ENCODE measurements at places on chromosomes 7 and 10.

DNA sequence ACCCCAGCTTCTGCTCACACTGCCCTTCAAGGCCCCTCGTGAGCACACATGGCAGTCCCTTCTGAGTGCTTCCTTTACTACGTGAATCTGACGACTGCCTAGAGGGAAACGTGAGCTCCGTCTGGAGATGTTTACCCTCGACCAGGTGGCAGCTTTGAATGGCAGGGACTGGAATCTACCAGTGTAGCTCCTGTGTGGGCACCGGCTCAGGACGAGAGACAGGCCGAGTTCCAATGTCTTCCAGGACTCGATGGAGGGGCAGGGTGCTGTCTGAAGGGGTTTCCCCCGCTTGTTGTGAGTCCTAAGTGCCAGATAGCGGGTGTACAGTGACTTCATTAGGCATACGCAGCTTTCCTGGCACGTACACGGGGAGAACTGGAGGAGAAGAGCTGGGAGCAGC, 229.9 kb downstream of the ADARB2 start:
- no peak for DNase-seq

DNA sequence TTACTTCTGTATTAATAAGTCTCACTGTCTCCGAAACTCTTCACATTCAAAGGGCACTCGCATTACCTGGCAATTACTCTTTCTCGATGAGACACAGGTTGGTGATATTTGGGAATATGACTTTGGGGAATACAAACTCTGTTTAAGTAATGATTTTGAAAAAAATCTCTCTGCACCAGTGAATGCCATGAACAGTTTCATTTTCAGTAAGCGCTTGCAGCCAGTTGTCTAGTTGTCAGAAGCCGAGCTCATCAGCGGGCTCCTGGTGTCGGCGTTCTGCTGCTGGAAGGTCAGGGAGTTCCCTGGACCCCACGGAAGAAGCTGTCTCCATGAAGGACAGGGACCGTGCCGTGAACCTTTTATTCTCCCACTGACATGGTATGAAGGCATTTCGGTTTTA, 57.7 kb downstream of the PTPRE start:
- peak; percentile 22 for DNase-seq

- DNase-seq = no peak
These were observed 7.5 kb downstream of the FFAR4 start for GRCh38 chr10:93573924-93574323.

- no peak for DNase-seq
These were observed 256.3 kb downstream of the SORCS1 start for GRCh38 chr10:106908225-106908624.

DNA sequence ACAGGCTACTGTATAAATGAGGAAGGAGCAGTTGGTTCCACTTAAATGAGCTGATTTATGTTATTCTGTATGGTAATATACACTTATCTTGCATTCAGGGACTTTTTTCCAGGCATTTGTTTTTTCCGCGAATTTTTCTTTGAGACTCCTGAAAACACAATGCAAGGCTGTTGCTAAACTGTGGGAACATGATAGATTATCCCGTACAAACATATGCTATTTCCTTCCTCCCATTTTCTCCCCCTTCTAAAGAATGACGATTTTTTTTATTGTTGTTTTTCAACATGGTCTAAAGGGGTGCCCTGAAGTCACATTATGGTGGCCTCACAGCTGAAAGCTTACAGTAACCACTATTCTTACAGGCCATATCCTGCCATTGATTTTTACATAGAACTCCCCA, 523.9 kb upstream of the NRP1 start:
- no peak for DNase-seq

DNA sequence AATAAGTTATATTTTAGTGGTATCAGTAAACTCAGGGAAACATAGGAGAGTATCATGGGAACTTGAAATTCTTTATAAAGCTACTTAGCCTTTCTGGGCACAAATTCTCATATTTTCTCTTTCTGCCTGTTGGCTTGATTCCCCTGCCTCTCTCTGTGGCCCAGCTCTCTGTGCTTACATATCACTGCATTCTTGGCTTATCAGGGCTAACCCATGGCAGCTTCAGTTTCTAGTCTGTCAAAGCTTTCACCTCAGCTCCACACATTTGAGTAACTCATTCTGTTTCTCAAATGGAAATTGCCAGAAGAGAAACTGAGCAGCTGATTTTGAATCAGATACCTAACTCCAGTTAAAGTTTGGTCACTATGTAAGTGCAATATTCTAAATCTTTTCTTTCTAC, 713.1 kb downstream of the DNAJB9 start:
- no peak for DNase-seq

- DNase-seq = no peak
These were observed 51.6 kb upstream of the CREB5 start for GRCh38 chr7:28360739-28361138.

GRCh38 chr10:17074541-17074847, 55.1 kb downstream of the CUBN start:
- no peak for DNase-seq

- DNase-seq = no peak
These were observed 26.9 kb upstream of the HHEX start for GRCh38 chr10:92662848-92663247.

Measured in amygdala (tissue), 56 donors.